ENCODE measurements at places on chromosomes 2 and 18. TPM values are rescaled to one million over a fixed set of nuclear protein-coding genes. Genes with fewer than 3 reads are reported as not detected.
A peak's percentile ranks its signal among the peaks of the same experiment; 100 is the strongest.

Gene ZNF521
- total RNA-seq = 5.3 TPM

Gene OBSL1
- 77.2 TPM for total RNA-seq

Gene ABCG8
- not detected for total RNA-seq

Gene ARHGAP28
- 0.74 TPM for total RNA-seq

Gene TTC31
- 18.4 TPM for total RNA-seq

Gene CNRIP1
- 32.0 TPM for total RNA-seq

Gene RTP5
- total RNA-seq = not detected

Gene FEZ2
- 115 TPM for total RNA-seq

Gene IL36RN
- total RNA-seq = not detected

Gene COBLL1
- total RNA-seq = 28.4 TPM

Gene ADD2
- total RNA-seq = not detected

Gene CNGA3
- total RNA-seq = 0.78 TPM

Gene CYBRD1
- 131 TPM for total RNA-seq

Gene MOGAT1
- not detected for total RNA-seq

Gene UGT1A4
- total RNA-seq = not detected

DNA sequence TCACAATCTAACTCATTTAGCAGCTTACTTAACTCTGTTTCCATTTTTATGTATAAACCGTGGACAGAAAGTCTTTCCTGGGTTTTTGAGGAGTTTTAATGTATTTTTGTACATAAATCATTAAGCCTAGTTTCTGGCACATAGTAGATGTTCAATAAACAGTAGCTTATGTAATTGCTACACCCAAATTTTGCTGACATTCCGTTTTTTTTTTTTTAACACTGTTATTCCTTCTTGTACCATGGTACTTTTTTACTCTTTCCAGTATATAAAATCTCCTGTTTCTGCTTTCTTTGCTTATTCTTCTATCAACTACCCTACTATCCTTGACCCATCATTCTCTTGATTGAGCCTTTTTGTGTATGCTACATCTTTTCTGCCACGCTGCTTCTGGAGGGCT lies 1151.3 kb upstream of the CRIM1 start:
- no peak for DNase-seq

DNA sequence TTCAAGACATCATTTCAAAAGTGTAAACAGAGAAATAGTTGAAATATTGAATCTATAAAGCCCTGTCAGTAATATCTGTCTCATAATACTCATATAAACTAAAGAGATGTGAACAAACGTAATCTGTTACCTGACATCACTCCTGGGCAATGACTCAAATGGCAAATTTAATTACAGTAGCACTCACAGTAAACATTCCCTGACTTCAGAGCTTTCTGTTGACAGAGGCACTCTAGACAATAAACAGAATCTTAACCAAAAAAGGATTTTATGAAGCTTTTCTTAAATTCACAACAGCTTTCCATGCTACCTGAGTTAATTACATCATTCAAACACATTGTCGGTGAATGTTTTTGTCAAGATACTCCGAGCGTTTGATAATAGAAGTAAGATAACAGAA lies 128.1 kb upstream of the PDE1A start:
- no peak for DNase-seq

- no peak for DNase-seq
Measured at GRCh38 chr2:162524192-162524591, 180.3 kb downstream of the GCA start.

GRCh38 chr2:71736091-71736861 lies 282.9 kb downstream of the DYSF start:
- DNase-seq = no peak

- DNase-seq = no peak
Measured at GRCh38 chr18:44246001-44246400, 434.7 kb upstream of the SETBP1 start.

DNA sequence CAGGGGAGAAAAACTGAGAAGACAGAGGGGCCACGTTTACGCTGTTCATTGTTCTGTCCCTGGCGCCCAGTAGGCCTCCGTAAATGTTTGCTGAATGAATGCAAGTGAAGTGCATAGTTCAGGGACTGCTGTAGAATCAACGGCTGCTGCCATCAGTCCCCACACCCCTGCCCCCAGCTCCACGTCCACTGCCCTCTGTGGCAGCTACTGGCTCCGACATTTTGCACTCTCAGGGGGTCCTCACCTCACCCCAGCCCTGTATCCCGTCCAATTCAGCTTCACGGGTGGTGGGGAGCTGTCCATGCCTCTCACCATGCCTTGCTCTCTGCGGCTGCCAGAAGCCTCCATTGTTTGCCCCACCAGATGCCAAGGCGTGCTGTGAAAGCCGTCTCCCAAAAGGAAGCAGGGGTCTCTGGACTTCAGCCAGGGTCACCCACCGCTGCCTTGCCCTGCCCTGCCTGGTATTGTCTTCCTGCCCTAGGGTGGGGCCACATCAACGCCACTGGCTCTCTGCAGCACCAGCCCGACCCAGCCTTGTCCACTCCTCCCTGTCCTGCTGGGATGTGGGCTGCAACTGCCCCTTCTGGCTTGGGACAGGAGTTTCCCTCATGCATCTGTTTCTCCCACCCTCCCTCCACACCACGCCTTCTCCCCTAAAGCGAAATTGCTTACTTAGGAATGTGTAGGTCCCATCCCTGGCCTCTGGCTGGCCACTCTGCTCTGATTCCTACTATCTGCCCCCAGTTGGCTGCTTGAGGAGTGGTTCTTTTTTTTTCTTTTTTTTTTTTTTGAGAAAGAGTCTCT lies 86.0 kb downstream of the RHOB start:
- DNase-seq = no peak

DNA sequence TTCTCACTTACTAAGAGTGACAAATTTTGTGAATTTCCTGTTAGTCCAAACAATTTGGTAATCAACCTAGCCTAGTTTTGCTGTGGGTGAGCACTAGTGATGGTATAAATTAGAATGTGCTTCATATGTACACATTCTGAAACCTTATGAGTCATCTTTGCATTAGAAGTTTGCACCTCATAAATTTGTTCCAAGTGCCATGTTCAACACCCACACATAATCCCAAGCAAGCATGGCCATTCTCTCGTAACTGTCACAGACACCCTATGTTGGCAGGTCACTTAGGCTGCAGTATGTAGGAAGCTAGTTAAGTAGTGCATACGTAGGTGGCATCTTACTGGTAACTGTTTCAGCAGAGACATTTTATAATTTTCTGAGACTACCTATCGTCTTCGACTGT lies 46.9 kb downstream of the NAB1 start:
- DNase-seq = no peak

- DNase-seq = no peak
Measured at GRCh38 chr2:11408959-11409571, 56.9 kb downstream of the E2F6 start.

GRCh38 chr18:5197461-5197860 lies 404 bp upstream of the AKAIN1 start:
- no peak for DNase-seq

DNA sequence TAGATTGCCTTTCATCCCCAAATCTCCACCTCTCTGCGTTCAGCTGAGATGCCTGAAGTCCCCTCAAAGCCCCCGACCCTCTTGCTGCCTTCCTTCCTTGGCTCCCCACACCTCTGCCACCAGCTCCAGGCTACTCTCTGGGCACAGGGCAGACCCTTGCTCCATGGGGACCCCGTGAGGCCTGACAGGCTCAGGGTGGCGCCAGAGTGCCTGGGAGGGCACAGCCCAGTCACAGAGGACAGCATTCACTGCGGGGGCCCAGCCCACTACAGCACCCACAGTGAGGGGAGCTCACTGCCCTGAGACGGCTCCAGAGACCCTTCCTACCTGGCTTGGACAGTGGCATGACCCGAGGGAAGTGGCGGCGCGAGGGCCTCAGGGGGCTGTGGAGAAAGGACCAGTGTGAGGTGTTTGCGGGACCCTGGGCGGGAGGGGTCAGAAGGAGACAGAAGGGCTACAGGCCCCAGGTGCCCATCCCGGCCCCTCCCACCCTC lies 51.0 kb downstream of the AQP12A start:
- DNase-seq = no peak

DNA sequence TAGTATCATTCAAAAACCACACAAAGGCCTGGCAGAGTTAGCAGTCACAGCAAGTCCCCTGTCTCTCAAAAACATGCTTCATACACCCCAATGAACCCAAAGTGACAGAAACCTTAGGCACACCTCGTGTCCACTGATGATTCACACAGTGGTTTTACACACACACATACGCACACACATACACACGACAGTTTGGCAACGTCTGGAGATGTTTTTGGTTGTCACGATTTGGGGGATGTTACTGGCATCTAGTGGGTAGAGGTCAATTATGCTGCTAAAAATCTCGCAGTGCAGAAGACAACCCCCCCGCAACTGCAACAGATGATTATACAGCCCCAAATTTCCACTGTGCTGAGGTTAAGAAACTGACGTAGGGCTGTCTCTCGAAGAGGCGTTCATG lies 72.9 kb upstream of the PARD3B start:
- no peak for DNase-seq

- DNase-seq = no peak
Measured at GRCh38 chr2:160388464-160389263, 104.9 kb downstream of the RBMS1 start.

GRCh38 chr2:144596073-144596871 lies 76.4 kb upstream of the ZEB2 start:
- DNase-seq = peak; percentile 42

DNA sequence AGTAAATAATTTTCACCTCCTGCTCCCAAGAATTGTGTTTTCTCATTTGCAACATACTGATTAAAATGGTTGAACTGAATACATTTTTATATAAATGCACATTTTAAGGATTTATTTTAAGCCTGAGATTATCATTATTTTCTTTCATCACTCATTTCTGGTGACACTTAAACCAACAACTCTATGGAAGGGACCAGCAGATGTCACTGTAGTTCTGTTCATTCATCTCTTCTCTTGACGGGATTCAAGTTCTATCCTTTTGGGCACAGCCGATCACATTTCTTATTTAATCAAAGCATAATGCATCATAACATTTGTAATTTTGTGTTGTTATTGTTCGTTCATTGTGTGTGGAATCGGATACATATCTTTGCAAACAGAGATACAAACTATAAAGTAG lies 417.9 kb downstream of the HRH4 start:
- DNase-seq = peak; percentile 46
